CD4-positive, alpha-beta T cell treated with Interleukin-15 for 4 hours (primary cell): ENCODE measurements at places on chromosomes 4 and X.

DNA sequence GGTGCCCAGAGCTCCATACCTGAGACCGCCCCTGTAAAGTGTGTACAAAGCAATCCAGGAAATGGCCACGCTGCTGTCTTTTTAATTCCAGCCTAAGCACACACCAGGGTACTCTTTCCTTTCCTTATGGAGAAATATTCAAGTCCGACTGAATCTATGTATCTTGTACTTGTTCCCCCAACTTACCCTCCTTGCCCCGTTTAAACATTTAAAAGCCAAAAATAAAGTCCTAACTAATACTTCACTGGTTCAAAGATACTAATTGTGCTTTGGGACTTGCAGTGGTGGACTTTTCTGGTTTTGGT is 731 bp upstream of the AMMECR1 start:
- no peak for DNase-seq

DNA sequence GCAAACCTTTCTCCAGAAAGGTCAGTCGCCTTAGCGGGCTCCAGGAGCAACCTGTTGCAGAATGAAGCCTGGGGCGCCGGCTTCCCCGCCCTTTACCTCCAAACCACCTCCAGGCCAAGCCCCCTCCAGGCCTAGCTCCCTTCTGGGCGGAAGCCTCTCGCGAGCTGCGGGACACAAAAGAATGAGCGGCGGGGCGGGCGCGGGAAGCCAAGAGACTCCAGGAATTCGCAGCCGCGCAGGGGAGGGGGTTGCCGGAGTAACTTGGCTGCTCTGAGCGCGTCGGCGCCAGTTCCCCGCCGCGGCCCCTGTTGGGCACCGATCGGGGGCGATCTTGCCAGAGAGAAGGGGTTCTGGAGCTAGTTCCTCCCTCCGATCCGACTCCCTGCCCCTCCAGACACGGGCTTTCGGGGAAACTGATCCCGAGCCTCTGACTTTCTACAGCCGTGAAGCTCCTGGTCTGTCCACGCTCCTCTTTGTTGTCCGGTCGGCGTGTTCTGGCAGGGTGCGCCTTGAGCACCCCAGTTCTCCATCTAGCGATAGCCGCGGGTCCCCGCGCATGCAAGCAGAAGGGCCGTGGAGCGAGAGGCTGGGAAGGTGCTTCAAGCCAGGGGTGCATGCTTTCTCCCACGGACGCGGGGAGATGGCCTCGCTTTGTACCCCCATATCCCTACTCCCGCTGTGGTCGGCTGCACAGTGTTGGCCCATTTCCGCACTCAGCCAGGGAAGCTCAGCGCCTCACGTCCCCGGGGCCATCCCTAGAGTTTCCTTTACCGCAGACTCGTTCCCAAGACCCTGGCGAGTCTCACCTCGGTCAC is 1.2 kb downstream of the PROM1 start:
- no peak for DNase-seq

- no peak for DNase-seq
Measured at GRCh38 chr4:184695178-184695896, 38.6 kb downstream of the CENPU start.

DNA sequence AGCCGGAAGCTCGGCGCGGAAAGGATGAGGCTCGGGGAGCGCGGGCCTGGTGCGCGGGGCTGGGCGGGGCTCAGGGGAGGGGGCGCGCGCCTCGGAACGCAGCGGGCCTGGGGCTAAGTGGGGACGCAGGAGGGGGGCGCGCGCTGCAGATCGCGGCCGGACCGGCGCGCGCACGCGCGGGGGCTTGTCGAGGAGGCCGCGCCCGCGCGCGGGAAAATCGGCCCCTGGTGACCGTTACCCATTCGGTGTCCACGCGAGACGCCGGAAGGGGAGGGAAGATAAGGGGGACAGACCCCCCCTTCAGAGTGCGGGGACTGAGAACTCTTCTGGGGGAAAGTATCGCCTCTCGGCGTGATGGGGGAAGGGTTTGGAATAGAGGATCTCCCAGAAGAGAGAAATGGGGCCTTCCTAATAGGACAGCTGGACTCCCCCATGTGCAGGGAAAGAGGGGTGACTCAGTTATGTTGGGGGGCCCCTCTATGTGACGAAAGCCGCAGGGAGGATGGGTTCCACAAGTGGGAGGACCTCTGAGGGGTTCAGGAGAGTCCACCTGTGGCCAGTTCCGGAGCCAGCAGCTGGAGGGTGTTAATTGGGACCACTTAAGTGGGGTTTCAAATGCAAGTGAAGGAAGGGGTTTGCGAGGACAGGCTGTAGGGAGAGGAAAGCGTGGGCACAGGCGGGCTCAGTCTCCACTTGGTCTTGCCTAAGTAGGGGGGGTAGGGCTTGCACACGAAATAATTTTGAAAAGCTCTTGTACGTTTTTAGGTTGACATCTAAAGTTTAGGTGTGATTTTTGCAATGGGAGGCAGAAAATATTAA is 584 bp downstream of the SUV39H1 start:
- peak; percentile 12 for DNase-seq

DNA sequence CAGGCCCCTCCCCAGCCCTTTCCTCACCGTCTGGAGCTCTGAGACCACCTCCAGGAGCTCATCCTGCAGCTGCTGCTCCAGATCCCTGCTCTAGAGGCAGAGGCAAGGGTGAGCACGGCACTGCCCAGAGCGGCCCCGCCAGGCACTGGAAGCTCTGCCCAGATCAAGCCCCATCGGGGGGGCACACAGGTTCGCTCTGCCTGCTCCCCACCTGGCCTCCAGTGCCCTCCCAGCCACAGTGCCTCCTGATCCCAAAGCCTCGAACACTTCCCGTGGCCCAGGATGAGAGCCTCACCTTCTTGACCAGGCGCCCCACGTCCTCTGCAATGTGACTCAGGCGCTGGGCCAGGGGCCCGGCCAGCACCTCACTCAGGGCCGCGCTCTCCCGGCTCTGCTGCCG is 5.0 kb downstream of the ARHGAP4 start:
- no peak for DNase-seq

- DNase-seq: no peak
Measured at GRCh38 chrX:139691493-139691842, 16.5 kb downstream of the MCF2 start.

- DNase-seq: no peak
Measured at GRCh38 chrX:110041980-110042379, 39.1 kb downstream of the TMEM164 start.

DNA sequence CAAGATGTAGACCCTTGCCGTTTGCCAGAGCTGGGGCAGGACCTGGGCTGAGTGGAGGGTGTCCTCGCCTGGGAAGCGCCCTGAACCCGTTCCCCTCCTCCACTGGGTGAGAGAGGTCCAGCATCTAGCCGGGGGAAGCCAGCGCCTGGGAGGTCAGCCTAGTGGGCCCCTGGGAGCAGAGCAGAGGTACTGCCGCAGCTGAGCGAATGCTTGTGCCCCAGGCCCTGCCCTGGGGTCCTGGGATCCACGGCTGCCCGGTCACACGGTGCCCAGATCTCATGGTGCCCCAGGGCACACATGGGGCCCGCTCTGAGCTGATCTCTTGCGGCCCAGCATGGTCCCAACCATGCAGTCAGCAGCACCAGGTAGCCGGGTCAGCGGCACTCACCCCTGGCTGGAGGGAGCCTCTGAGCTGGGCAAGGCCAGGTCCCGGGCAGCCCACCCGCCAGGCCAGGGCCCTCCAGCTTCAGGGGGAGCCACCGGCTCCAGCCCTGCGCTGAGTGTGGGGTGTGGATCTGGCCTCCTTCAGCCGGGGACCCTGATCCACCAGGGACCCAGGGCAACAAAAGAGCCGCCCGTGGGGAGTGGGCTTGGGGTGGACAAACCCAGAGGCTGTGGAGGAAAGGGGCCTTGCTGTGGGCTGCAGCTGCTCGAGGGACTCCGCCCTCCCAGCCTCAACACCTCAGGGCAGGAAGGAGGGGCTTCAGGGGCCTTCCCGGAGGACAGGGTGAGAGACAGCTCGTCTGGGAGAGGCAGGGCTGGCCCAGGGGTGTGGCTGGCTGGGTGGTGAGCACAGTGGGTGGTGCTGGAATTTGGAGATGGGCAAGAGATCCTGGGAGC is 4.1 kb upstream of the CPLX1 start:
- no peak for DNase-seq

DNA sequence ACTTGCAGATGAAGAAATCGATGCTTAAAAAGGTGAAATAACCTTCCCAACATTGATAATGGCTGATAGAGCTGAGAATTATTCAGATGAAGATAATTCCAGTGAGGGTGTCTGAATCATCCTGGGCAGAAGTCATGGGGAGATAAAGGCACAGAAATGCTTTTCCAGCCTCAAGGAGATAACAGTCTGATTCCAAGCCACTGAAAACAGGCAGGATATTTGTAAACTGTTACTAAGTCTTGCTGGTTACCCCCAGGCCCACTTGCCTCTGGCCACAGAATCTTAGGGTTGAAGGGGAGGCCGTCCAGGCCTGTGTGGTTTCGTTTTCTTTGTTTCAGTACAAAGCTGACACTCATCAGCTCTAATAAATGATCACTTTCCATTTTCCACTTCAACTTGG is 158.5 kb downstream of the SH3KBP1 start:
- DNase-seq: no peak

- DNase-seq: no peak
Measured at GRCh38 chr4:184900184-184900583, 74.4 kb upstream of the ACSL1 start.

DNA sequence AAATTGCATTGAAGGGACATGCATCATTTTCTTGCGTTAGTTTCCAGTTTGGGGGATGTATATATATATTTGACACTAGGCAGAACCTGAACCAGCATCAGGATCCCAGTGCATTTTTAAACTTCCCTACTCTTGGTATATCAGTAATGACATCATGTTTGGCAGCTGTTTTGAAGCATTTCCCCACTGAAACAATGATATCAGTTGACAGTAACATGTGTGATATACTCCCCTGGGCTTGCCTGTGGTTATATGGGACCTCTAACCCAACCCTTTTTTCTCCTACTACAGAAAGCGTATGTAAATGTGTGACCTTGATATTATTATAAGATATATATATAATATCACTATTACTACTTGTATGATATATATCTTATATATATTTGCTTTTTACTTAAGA is 225.9 kb upstream of the CASK start:
- DNase-seq: no peak

DNA sequence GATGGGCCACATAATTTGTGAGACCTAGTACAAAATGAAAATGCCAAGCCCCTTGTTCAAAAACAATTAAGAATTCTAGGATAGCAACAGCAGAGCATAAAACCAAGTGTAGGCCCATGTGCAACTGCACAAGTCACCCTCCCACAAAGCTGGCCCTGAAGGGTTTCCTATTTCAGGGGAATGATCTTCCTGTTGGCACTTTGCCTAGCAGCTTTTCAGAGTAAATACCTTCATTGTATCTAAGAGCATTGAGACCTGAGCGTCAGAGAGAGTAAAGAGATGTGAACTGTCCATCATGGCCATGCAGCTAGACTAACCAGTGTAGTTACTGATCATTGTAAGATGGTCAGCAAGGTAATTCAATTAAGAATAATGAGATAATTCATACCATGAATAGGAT is 113.6 kb downstream of the CNKSR2 start:
- no peak for DNase-seq

GRCh38 chr4:88398381-88398780 is 19.7 kb downstream of the HERC6 start:
- DNase-seq: no peak

GRCh38 chrX:135984256-135984655 is 979 bp upstream of the SLC9A6 start:
- DNase-seq: no peak

GRCh38 chr4:164440199-164440598 is 313.7 kb upstream of the SMIM31 start:
- no peak for DNase-seq

DNA sequence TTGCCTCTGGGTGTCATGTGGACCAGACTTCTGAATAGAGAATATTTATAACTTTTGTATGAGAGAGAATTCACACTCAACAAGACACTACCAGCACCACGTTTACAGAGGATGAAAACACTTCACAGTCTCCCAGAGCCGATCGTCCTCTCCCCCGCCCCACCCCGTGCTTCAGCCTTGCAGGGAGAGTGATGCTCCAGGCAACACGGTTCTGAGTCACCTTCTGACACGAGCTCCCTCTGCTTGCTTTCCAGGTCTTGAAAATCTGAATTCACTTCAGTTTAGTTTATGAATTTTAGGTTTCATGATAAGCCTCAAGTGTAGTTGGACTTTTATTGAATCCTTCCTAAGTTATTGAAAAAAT is 59.8 kb downstream of the CPLX1 start:
- no peak for DNase-seq

- no peak for DNase-seq
Measured at GRCh38 chrX:72539822-72540221, 32.8 kb downstream of the HDAC8 start.

- no peak for DNase-seq
Measured at GRCh38 chr4:61671599-61671998, 471.5 kb downstream of the ADGRL3 start.

GRCh38 chrX:94058728-94059382 is 384.8 kb downstream of the FAM133A start:
- no peak for DNase-seq

GRCh38 chrX:8867406-8867805 is 66.2 kb upstream of the FAM9A start:
- DNase-seq: no peak

DNA sequence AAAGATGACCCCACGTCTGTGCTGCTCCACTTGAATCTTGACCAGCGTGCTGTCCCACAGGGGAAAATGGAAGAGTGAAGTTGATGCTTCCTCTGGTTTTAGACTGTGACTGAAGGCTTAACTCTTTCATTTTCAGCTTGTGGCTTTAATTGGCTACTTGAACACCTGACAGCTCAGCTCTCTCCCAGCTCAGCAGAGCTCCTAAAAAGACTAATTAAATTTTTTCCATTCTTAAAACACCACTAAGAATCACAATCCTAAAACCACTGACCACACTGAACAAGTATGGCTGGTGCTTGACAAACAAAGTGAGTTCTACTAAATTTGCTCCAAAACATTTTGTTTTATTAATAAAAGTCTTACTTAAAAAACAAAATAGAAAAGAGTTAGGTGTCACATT is 71.7 kb downstream of the SRPX start:
- DNase-seq: no peak

- no peak for DNase-seq
Measured at GRCh38 chr4:168291242-168291641, 27.3 kb downstream of the DDX60 start.

DNA sequence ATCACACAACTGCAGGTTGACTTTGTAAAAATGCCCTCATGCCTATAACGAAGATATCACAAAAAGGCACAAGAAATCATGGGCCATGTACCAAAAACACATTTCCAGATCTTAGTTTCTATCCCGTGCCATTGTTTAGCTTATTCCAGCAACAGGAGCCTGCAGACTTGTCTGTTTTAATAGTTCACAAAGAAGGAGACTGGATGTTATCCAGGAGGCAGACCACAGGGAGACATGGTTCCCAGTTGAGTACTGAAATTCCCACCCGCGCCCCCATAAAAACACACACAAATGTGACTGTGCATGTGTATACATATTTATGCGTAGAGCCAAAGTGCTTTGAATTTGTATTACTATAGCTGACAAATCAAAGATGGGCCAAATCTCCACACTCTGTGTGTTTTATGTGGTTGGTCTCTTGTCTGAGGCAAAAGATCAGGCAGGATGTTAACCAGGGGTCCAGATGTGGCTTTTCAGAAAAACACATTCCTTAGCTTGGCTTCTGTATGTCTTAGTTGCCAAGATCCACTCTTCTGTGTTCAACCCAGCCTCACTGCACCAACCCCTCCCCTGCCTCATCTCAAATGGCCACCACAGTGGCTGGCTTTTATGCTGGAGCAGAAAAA is 469.2 kb upstream of the DIPK2B start:
- DNase-seq: no peak
